ENCODE measurements at places on chromosomes 1 and 21.

DNA sequence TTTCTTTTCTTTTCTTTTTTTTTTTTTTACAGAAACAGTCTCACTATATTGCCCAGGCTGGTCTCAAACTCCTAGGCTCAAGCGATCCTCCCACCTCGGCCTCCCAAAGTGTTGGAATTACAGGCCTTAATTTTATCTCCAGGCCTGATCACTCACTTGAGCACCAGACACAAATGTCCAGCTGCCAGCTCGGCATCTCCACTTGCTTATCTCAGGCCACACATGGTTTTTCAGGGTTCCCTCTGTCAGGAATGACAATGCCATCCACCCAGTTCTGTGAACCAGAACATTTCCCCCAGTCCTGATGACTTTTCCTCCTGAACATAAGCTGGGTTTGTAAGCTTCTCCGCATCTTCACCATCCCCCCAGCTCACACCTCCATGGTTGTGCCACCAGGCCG is 44.6 kb upstream of the ZNF281 start:
- DNase-seq: no peak

- DNase-seq: no peak
Observed at GRCh38 chr1:196486346-196486745, 121.9 kb downstream of the KCNT2 start.

DNA sequence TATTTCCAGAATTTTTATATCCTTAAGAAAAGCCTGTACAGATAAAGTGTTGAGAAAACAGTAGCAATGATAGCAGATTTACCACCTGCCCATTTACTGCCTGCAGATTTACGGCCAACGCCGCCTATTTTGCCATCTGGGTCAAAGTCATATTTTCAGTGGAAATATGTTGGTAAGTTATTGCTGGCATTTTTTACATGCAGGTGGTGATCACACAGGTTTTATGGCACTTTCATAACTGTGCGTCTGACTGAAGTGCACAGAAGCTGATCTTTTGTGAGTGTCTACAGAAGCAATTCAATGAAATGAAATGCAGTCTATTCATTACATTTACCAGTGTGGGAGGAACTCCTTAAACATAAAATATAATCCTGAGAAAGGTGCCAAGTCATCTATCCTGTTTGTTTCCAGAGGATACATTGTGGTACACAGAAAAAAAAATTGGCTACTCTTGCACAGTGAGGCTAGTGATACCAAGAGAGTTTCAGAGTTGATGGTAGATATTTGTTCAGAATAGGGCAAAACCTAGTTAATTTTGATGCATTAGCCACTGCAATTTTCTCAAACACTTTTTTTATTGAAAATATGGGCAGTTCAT is 458.5 kb downstream of the NEGR1 start:
- no peak for DNase-seq

- DNase-seq: no peak
Observed at GRCh38 chr1:159079525-159079924, 3.0 kb upstream of the AIM2 start.

GRCh38 chr1:221949996-221950395 is 208.1 kb upstream of the DUSP10 start:
- no peak for DNase-seq

GRCh38 chr1:173113015-173113741 is 62.4 kb upstream of the TNFSF18 start:
- DNase-seq: no peak

DNA sequence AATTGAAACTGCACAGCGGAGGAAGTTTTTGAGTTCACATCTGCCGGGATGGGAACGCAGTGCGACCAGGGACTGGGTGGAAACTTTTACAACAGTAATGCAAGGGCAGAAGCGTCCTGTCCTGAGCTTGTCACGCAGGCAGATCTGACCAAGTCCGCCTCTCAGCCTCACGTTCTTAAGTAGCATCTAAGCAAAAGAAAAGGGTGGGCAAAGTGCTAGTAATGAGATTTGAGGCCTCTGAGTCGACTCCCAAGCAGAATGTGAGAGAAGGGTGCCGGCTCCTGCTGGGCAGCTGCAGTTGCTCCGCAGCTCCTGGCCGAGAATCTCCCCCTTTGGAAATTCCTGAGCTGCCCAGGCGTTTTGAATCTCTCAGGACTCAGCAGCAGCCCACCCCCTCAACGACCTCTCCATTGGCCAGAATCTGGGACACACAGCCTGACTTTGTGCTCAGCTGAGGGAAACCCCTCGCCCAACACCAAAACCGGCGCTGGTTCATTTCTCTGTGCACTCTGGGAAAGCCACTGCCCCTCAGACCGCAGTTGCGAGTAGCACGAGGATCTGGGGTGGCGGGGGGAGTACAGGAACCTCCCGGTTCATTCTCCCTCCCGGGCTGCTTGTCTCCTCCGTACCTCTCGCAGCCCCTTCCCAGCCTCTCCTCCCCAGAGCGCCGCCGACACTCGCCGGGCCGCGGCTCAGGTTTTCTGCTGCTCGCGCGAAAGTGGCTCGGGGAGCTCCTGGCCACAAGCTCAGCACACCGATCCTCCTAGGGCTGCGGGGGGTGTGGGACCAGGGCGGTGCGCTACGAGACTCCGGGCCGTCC is 913 bp upstream of the S1PR1 start:
- DNase-seq: no peak

DNA sequence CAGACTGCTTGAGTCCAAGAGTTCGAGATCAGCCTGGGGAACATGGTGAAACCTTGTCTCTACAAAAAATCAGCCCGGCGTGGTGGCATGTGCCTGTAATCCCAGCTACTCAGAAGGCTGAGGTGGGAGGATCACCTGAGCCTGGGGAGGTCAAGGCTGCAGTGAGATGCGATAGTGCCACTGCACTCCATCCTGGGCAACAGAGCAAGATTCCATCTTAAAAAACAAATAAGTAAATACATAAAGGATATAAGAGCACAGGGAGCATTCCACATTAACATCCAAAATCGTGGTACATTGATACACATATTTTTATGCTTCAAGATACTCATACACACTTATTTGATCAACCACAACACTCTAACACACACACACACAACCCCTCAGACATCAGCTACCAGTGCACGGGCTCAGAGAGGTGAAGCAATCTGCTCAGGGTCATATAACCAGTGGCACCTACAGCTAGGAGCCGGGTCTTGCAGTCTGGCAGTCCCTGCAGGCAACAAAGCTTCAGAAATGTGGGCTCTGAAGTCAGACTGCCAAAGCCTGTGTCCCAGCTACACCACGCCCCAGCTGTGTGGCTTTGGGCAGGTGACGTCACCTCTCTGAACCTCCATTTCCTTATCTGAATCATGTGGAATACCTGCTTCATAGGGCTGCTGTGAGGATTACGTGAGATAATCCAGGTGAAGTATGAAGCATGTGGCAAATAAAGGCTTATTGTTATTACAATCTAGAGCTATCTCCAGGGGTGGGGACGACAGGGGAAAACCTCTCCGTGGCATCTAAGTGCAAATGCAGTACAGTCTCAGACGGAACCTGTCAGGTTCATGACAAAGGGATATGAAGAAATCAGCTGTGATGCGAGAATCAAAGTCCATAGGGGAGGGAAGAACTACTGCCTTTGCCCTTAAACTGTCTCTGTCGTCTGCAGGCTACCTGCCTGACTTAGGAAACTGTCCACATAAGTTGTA is 4.8 kb upstream of the CRYBG2 start:
- no peak for DNase-seq

DNA sequence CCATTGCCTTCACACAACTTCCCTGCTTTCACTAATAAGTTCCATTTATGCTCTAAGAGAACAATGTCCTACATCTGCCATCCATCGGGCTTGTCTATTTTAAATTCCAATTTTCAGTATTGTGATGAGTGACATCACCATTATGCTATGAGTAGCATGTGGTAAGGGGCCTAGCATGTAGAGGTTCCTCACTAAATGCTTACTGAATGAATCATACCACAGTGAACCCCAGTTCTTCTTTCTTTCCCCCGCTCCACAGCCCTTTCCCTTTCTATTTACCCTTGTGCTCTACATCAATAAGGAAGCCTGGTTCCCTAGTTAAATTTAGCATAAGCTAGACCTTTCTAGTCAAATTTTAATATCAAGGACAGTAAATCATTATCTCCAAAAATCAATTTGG is 195.0 kb upstream of the RGS18 start:
- no peak for DNase-seq

DNA sequence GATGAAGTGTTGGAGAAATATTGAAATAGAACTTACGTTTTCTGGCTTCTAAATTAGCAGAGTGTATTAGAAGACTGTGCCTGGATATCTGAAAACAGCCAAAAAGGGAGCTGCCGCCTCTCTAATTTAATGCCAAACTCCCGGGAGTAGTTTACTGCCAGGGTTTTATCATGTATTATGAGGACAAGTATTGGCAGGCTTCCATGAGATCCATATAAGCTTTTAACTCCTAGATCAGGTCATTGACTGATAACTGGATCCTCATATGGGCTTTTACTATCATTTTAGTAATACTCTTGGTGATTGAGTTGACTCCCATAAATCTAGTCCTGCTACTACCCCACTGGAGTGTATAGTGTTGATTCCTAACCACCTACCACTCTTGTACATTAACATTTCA is 178.4 kb upstream of the CXADR start:
- DNase-seq: no peak

DNA sequence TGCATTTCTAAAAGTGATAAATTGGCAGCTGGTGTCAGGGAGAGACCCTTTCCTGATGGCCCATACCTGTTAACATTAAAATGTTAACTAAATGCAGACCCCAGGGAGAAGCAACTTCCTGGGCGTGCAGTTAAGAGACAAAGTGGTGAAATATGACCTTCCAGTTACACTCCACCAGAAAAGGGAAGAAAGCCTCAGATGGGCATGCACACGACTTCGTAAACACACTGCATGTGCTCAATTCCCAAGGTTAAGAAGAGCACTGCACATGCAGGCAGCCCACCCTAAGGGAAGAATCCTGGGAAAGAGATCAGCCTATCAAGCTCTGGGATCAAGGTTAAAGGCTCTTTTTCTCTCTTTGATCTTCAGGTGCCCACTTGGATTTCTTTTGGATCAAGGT is 9.7 kb upstream of the GBP6 start:
- DNase-seq: no peak

- DNase-seq: no peak
Observed at GRCh38 chr1:6757719-6758435, 27.4 kb upstream of the CAMTA1 start.

GRCh38 chr1:55803429-55803828 is 588.3 kb upstream of the USP24 start:
- no peak for DNase-seq

- DNase-seq: no peak
Observed at GRCh38 chr1:211200311-211200710, 58.9 kb upstream of the RCOR3 start.

- no peak for DNase-seq
Observed at GRCh38 chr1:119806489-119806888, 4.8 kb downstream of the REG4 start.

GRCh38 chr1:14697353-14697752 is 98.9 kb downstream of the KAZN start:
- DNase-seq: no peak

GRCh38 chr1:82162486-82163420 is 362.0 kb downstream of the ADGRL2 start:
- no peak for DNase-seq

DNA sequence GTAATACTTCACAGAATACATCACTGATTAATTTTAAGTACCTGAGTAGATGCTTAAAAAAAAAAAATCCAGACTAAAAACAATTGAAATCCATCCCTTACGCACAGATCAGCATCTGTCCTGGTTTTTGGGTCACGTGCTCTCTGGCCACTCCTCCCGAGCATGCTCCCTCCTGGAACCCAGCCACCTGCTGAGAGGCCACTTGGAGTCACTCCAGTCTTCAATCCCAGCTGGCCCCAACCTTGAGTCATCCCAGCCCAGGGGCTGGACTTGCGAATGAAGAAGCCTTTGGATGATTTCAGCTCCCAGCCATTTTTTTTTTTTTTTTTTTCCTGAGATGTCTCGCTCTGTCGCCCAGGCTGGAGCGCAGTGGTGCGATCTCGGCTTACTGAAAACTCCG is 8.9 kb downstream of the MAP1LC3C start:
- peak; percentile 64 for DNase-seq

DNA sequence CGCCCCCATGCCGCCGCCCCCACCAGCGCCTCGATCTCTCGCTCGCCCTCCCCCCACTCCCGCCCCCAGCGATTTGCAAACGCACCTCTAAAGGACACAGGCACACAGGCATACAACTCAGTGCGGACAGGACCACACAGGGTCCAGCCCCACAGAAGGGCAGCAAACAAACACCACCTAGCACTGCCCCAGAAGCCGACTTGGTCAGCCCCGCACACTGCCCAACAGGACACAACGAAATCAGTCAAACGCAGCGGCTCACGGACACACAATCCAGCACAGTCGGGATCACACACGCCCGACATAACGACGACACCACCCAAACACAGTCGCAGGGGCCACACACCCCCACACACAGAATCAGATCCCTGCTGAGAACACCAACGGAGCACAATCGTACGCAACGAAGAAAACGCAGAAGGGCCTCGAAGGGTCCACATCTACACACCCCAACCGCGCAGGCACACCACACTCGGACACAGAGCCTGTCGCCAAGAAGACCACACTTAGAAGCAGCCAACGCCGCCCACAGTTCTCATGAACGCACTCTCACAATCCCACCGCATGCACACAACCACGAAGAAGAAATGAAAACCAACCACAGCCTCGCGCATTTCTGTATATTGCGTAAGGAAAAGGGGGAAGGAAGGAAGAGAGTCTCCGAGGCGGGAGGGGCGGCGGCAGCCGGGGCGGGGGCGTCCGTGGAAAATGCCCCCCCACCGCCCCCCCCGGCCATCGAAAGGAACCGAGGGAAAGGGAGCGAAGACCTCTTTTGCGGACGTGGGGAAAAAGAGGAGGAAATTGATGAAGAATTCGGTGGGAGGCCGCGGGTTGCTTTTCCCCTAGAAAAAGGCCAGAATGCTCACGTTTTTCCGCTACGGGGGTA is 481 bp downstream of the TAL1 start:
- DNase-seq: no peak

DNA sequence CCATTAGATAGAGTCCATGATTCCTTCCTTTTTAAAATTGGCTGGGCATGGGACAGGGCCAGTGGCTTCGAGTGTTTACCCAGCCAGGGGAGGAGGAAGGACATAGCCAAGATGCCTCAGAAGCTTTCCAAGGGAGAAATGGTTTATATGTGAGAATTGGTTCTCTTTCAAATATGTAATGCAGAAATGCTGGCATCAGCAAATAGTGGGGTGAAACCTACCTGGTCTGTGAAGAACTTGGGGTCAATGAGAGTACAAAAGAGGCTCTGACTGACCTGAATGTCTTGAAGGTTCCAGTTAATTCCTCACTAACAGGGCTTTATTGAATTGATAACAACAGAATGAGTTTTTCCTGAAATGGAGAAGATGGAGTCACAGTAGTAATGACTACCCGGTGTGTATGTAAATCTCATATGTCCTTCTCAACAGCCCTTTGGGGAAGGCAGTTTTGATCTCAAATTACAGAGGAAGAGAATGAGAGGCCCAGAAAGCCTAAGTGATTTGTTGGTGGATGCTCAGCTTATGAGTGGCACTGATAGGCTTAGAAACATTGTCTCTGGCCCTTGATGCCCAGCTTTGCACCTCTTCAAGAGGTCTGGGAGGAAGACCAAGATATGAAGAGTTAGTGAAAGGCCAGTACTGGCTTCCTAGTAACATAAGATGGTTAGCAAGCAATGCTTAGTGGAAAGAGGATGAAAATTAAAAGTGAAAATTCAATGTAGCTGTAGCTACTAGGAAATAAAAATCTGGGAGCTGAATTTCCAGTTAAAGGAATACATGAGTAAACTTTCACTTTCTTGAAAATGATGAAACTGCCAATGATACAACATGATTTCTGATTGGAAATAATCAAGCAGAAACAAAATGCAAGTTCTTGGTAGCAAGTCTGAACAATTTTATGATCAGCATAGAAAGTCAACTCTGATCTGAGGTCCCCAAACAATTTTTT is 2.7 kb downstream of the ATF3 start:
- DNase-seq: no peak
